Endothelial cell (in vitro differentiated cells): ENCODE measurements at places on chromosomes 6 and 20.

- DNase-seq = no peak
These were observed 285.6 kb downstream of the SAMD5 start for GRCh38 chr6:147793871-147794643.

GRCh38 chr20:38727607-38728190 lies 3.4 kb downstream of the SLC32A1 start:
- no peak for DNase-seq

- no peak for DNase-seq
These were observed 4.1 kb downstream of the HLA-C start for GRCh38 chr6:31267651-31268368.

- no peak for DNase-seq
These were observed 240.8 kb downstream of the ZNF217 start for GRCh38 chr20:53352727-53353440.
